Lung microvascular endothelial cell (primary cell): ENCODE measurements at places on chromosomes 7 and 10. TPM values are rescaled to one million over a fixed set of nuclear protein-coding genes. Genes with fewer than 3 reads are reported as not detected.

The TMEM72 gene
- total RNA-seq, result not detected in 2 replicates

The EEPD1 gene
- total RNA-seq, result 0.20 and 0.65 TPM in 2 replicates

The CYP26C1 gene
- 0.44 and 1.6 TPM in 2 replicates for total RNA-seq

The APBB1IP gene
- under 0.01 TPM in 1 of 2 replicates, not detected in the other for total RNA-seq

The SHH gene
- total RNA-seq, result under 0.01 TPM in 2 replicates

The VWC2 gene
- not detected in 2 replicates for total RNA-seq

The CFAP43 gene
- total RNA-seq, result under 0.01 TPM in 2 replicates

The NKX6-2 gene
- not detected in 2 replicates for total RNA-seq

The ARMC3 gene
- total RNA-seq, result not detected in 2 replicates

The SYNPO2L gene
- total RNA-seq, result not detected in 2 replicates

The UNC5B gene
- total RNA-seq, result 10.9 and 12.9 TPM in 2 replicates

The POLL gene
- total RNA-seq, result 5.0 and 6.3 TPM in 2 replicates

The C1GALT1 gene
- total RNA-seq, result 7.5 and 7.8 TPM in 2 replicates

The ZNF212 gene
- total RNA-seq, result 3.4 and 3.5 TPM in 2 replicates

The CCDC3 gene
- under 0.01 and 0.60 TPM in 2 replicates for total RNA-seq

The ZNF680 gene
- total RNA-seq, result 5.9 and 13.5 TPM in 2 replicates

The MET gene
- total RNA-seq, result 28.0 and 49.3 TPM in 2 replicates

The COBL gene
- not detected in 2 replicates for total RNA-seq

The OR13A1 gene
- total RNA-seq, result not detected in 2 replicates

The SPAM1 gene
- total RNA-seq, result not detected in 2 replicates

The PPP1R3C gene
- 0.20 and 0.44 TPM in 2 replicates for total RNA-seq

The HOGA1 gene
- under 0.01 and 0.87 TPM in 2 replicates for total RNA-seq

The CNTNAP2 gene
- under 0.01 TPM in 1 of 2 replicates, not detected in the other for total RNA-seq

The MAGI2 gene
- total RNA-seq, result 0.40 and 0.44 TPM in 2 replicates

The SLC29A3 gene
- total RNA-seq, result 1.3 and 2.6 TPM in 2 replicates

The FRAT1 gene
- total RNA-seq, result 3.7 and 5.8 TPM in 2 replicates

The NPC1L1 gene
- total RNA-seq, result not detected in 2 replicates

The HACD1 gene
- total RNA-seq, result 17.5 and 23.1 TPM in 2 replicates

The KDM7A gene
- 5.2 and 10.9 TPM in 2 replicates for total RNA-seq

The CNPY1 gene
- not detected in 2 replicates for total RNA-seq

The CLEC5A gene
- not detected in 2 replicates for total RNA-seq

The GIMAP7 gene
- 44.2 and 104 TPM in 2 replicates for total RNA-seq

The CSGALNACT2 gene
- 5.9 and 9.1 TPM in 2 replicates for total RNA-seq

The PRPF18 gene
- total RNA-seq, result 16.1 and 25.4 TPM in 2 replicates

The ATP6V1F gene
- 86.5 and 97.6 TPM in 2 replicates for total RNA-seq

The NPTX2 gene
- total RNA-seq, result 0.60 and 4.6 TPM in 2 replicates

The CCDC136 gene
- 0.99 and 1.1 TPM in 2 replicates for total RNA-seq

The TAC1 gene
- total RNA-seq, result not detected in 2 replicates

The SAP25 gene
- total RNA-seq, result not detected in 2 replicates

The ASB4 gene
- total RNA-seq, result not detected in 2 replicates

The TMEM270 gene
- not detected in 2 replicates for total RNA-seq

The PTPRZ1 gene
- not detected in 2 replicates for total RNA-seq

The AZGP1 gene
- total RNA-seq, result not detected in 2 replicates

The TLX1 gene
- total RNA-seq, result not detected in 2 replicates

The FBXL13 gene
- total RNA-seq, result 0.20 and 0.44 TPM in 2 replicates

The C10orf105 gene
- total RNA-seq, result not detected in 2 replicates

The ZNF394 gene
- 17.2 and 25.8 TPM in 2 replicates for total RNA-seq
